ENCODE measurements at places on chromosomes 3 and 15. TPM values are rescaled to one million over a fixed set of nuclear protein-coding genes. Genes with fewer than 3 reads are reported as not detected.

DNA sequence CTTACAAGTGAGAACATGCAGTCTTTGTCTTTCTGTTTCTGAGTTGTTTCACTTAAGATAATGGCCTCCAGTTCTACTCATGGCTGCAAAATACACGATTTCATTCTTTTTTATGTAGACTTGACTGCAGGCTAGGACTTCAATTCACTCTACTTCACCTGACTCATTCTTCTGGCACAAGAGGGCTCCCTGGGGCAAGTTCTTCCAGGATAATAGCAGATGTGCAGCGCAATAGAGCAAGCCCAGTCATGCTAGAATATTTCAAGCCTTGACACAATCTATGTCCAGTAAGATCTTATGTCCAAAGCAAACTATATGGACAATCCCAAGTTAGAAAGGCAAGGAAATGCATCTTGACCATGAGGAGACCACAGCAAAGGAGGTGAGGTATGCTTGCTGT is 211.7 kb upstream of the GADL1 start:
- no peak for DNase-seq

DNA sequence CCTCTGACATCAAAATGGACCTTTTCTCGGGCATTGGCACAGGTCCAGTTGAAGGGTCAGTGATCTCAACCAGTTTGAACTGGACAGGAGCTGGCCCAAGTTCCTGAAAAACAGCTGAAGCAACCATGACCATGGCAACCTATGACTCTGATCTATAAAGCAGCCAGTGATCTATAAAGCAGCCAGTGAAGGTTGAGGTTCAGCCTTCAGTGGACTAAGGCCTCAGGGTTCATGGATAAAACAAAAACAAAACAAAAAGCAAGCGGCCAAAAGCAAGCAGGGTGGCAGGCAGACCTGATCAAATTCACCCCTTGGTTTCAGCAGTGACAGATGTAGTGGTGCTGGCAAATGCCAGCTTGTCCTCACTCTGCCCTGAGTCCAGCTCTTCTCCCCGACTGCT is 10.0 kb upstream of the CHRNB4 start:
- DNase-seq, result no peak

DNA sequence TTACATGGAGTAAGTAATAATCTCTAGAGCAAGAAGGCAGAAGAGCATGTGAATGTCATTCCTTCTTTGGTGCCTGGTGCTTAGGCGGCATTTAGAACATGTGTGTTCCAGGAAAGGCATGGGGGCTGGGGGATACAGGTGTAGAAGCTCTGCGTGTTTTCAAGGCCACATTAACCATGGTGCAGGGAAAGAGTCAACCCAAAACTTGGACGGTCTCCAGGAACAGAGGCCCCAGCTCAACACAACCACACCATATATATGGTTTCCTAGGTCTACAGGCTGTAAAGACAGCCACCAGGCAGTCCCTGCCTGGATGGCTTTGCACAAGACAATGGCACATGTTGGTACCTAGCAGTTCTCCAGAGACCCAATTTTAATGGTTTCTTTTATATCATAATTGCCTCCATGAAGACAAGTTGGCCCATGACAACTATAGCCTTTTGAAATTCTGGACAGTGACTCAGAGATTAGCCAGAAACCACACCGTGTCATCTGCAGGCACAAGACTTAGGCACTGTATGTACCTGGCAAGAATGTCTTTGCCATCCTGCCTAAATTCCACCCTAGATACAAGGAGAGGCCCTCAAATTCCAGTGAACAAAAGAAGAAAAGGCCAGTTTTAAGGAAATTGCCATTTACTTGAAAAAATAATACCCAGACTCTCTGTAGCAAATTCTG is 25.0 kb upstream of the DGKG start:
- no peak for DNase-seq

GRCh38 chr3:140655678-140656077 is 22.2 kb upstream of the TRIM42 start:
- DNase-seq, result no peak

DNA sequence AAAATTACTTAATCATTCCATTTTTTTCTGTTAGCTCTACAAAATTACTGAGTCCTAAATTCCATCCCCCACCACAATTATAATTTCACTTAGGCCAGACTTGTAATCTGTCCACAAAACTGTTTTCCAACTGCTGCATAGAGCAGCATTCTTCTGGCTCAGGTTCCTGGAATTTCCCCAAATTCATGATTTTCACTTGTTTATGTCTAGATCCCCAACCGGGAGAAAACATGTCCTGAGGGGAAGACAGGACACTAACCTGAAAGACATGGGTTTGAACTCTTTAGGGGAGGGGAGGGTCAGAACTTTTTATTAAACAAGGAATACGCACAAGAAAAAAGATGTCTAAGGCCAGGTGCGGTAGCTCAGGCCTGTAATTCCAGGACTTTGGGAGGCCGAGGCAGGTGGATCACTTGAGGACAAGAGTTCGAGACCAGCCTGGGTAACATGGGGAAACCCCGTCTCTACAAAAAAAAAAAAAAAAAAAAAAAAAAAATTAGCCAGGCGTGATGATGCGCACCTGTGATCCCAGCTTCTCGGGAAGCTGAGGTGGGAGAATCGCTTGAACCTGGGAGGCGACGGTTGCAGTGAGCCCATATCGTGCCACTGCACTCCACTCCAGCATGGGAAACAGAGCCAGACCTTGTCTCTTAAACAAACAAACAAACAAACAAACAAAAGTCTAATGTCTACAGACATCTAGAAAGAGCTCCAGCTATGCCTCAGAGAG is 1.5 kb downstream of the ETFA start:
- no peak for DNase-seq

- DNase-seq, result no peak
Observed at GRCh38 chr15:46795685-46796084, 921.6 kb upstream of the SEMA6D start.

DNA sequence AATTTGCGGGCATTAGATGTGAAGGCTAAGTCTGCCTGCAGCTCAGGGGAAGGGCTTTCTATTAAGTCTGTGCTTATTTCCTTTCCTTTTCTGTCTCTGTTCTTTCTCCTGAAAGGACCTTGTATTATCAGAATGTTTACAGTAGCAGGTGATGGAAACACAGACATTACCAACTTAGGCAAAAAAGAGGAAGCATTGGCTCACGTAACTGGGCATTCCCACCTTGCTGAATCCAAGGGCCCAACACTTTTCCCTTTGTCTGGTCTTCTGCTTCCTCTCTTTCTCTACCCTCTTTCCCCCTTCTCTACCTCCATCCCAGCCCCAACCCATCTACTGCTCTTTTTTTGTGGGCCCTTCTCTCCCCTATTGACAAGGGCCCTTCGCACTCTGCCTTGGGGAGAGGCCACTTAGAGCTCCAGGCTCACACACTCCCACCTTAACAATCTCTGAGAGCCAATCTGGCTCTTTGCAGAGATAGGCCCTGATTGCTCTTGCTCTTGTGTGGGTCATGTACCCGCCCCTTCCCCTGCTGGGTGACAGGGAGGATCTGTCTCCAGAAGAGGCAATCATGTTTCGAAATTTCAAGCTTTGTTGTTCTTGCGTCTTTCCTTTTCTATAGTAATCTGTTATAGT is 35.0 kb downstream of the ACAA1 start:
- no peak for DNase-seq

GRCh38 chr3:47533481-47533880 is 20.0 kb upstream of the ELP6 start:
- DNase-seq, result no peak

- DNase-seq, result no peak
Observed at GRCh38 chr15:56351353-56351752, 13.9 kb upstream of the TEX9 start.

GRCh38 chr3:132245552-132246142 is 71.6 kb upstream of the ACP3 start:
- no peak for DNase-seq

Gene ZPLD1
- polyA plus RNA-seq, result 0.05 TPM

Gene POC1A
- 2.3 TPM for polyA plus RNA-seq

Gene CPEB1
- 0.42 TPM for polyA plus RNA-seq

Gene ANKRD63
- not detected for polyA plus RNA-seq

Gene SCAANT1
- polyA plus RNA-seq, result not detected

Measured in lung (tissue), 17 donors.